T-cell (primary cell): ENCODE measurements at places on chromosomes 4 and X.

GRCh38 chr4:91171217-91171616 is 1044.0 kb downstream of the CCSER1 start:
- DNase-seq = no peak

DNA sequence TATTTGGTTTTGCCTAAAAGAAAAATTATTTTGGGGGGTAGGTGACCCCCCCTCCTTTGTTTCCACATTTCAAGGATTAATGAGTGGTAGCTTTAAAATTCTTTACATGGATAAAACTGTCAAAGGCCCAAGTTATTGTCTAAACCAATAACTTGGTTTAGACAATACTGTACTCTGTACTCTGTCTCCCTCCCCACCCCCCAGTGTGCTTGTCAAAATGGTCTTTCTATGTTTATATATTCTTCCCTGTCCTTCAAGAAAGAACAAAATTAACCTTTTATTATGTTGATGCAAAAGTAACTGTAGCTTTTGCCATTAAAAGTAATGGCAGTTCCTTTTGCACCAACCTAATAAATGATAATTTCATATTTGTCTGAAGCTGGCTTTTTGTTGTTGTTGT is 9.5 kb upstream of the RGN start:
- no peak for DNase-seq

GRCh38 chrX:153722704-153723350 is 1.4 kb downstream of the BCAP31 start:
- DNase-seq = no peak

GRCh38 chrX:11329021-11329420 is 35.8 kb downstream of the AMELX start:
- DNase-seq = no peak

DNA sequence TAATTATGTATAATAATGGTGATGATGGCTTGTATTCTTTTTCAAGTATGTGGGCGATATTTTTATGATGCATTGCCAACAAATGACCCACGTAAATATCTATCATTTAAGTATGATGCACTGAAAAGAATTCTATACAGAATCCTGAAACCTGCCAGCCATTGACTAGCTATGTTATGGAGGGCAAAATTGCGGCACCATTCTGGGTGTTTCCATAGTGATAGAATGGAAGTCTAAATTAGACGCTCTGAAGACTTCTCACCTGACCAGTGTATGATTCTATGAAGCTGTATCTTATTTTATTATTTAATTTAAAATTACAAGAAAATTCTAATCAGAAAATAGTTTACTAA is 677 bp upstream of the CENPC start:
- DNase-seq = no peak

DNA sequence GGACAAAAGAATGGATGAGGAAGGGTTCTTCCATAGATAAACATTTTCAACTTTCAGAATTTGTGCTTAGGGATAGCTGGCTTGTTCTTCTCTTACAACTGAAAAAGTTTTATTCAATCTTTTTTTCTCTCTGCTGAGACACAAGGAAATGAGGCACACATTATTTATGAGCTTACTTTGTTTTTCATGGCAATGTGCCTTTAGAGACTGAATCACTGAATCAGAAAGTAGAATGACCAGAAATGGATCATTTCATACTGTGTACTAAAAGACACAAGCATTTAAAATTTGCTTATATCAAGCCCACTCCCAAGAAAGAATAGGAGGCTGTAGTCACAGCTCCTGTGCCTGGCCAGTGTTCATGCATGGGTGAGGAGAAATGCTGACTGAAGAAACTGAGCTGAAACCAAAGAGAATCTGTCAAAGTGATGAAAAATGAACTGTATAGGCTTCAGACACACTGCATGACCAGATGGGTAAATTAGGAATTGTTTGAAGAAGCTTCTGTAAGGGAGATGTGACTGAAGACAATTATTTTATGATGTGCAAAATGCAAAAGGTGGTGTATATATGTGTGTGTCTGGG is 413.8 kb downstream of the RAPGEF2 start:
- no peak for DNase-seq

- no peak for DNase-seq
Observed at GRCh38 chrX:77527233-77528001, 80.2 kb downstream of the FGF16 start.

GRCh38 chr4:84579403-84579776 is 3.5 kb upstream of the CDS1 start:
- no peak for DNase-seq

DNA sequence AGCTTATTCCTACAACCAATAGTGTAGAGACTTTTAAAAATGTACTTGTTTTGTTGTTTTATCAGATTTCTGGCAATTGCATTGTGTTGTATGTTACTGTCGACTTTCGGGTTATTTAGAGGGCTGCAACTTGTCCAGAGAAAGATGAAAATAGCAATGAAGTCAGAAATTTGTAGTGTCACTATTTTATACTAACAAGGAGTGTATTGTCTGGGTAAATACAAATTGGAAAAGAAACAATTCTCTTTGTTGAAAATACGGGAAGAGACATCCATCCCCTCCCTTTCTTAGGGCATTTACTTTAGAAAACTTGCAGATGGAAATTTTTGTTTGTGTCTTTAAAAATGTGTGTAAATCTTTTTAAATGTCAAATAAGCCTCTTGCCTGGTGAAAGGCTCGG is 792.0 kb downstream of the PCDH18 start:
- no peak for DNase-seq

- DNase-seq = no peak
Observed at GRCh38 chr4:94939791-94940519, 182.2 kb downstream of the BMPR1B start.

DNA sequence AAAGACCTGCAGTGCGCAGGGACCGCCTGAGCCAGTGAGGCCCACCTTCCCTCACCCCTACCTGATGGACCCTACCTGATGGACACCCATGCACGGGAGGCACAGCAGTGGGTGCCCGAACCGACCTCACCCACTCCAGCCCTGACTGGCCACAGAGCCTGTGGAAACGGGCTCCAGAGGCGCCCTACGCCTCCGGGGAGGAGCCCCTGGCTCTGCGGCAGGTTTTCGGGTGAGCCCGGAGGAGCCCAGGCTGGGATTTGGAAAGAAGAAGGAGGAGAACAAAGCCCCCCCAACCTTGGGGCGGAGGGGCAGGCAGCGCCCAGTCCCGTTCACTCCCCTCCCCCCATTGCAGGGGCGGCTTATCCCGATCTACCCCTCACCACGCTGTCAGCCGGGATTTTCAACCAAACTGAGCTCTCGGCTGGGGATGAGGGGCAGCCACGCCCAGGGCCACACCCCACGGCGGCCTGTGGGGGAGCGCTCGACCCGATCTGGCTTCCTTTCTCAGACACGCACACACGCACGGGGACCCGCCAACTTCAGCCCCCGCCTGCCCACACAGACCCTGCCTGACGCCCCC is 675 bp downstream of the L1CAM start:
- no peak for DNase-seq

DNA sequence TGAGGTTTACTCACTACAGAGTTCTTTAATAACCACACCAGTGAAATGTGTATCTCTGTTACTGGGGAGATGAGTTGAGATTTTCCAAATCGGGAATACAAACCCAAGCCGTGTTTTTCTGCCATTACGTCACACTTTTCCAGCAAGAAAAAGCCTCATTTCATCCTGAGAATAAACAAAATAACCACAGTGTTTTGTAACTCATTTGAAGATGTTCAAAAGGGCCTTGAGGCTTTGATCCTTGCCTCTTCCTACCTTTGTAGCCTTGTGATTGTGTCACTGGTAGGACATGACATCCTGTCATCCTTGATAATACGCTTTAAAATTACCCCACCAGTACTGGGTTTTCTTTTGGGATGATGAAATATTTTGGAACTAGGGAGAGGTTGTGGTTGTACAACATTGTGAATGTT is 2.9 kb downstream of the USP11 start:
- DNase-seq = no peak

DNA sequence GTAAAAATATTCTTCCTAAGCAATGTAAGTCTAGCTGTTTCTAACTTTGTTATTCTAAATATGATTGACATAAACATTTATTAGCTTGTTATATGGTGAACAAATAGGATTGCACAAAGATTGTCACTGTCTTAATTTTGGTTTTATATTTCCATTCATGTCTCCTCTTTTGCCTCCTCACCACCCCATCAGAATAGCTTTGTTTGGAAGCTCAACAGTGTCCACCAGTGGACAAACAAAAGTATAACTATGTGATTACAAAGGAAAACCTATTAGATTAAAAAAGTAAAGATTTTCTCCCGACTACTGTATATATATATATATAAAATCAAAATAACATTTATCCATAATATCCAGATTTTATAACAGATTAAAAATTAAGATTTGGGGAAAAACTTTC is 468.2 kb downstream of the ZIC3 start:
- no peak for DNase-seq

DNA sequence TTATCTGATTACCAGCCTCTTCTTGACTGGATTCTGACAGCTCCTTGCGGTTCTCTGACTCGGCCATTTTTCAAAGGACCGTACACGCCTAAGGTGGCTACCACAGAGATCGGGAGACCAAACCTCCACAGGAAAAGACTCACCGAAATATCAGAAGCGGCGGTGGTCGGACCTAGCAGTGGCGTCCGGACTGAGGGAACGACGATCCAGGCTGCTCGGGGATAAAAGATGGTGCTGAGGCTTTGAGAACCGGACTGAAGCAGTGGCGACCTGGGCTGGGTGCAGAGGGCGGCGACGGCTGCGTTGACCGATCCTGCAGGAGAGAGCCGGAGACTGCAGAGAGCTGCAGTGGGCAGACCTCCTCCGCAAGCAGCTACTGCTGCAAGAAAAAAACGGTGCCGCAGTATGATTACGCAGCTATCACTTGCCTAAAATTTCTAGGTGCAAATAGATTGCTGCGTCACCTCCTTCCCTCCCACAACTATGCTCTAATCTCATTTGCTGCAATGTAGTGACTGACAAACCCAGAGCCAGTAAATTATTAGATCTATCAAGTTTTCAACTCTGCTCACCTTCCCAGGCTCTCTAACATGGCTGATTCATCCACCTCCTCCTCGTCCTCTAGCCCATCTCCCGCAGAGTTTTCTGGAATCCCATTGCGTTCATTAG is at the start of gene NAP1L2:
NAP1L2 (minus strand) TSS at position 426 of the 669 bp plus-strand sequence; CDS start at position 67, 359 bp downstream.
- DNase-seq = peak; percentile 15

GRCh38 chr4:118278473-118279274 is 74.1 kb downstream of the PRSS12 start:
- peak; percentile 97 for DNase-seq

GRCh38 chrX:1507511-1508463 is 29.2 kb downstream of the P2RY8 start:
- DNase-seq = no peak

DNA sequence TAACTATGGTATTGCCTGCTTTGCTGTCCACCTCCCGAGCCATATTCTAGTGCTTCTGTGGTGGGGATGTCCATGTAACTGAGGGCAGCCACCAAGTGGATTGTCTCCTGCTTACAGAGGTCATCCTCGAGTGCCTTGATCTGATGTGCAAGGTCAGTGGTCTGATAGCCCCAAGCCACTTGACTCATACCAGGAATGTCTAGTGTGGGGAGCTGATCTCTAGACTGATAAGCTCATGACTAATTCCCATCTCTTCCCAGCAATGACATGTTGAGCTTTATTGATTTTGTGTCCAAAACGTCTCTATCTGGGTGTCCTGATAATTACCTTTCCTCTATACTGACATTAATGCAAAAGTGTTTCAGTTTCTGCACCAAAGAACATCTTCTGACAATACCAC is 168.4 kb upstream of the WDR1 start:
- DNase-seq = no peak

GRCh38 chr4:156896527-156896926 is 75.1 kb downstream of the PDGFC start:
- no peak for DNase-seq

- no peak for DNase-seq
Observed at GRCh38 chr4:178784491-178784890, 1342.3 kb upstream of the AGA start.
